ENCODE measurements at places on chromosomes 2 and 18.
A peak's percentile ranks its signal among the peaks of the same experiment; 100 is the strongest.

GRCh38 chr18:39969803-39970494, 1985.1 kb upstream of the PIK3C3 start:
- no peaks in the 10 kb centered on the region for H3K27me3 ChIP-seq
- no peaks in the 10 kb centered on the region for H3K36me3 ChIP-seq
- H3K4me1 ChIP-seq, result peaks cover 11% of the 10 kb centered on the region
- DNase-seq, result no peak

DNA sequence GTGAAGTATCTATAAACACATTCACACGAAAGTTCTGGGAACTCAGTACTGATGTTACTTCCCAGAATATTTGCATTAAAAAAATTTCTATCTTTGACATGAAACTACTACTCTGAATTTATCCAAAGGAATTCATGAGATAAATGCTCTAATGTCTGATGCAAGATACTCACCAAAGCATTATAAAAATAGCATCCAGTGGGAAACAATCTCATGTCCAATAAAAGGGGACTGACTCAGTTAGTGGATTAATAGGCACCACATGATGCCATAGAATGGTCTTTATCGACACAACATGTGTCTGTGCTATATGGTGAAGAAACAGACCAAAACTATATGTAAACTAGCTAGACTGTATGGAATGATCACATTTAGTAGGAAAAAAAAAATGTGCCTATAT, 33.9 kb downstream of the LAMA3 start:
- no peaks in the 10 kb centered on the region for H3K36me3 ChIP-seq
- DNase-seq, result no peak
- peak overlapping the region; percentile 95 for H3K27ac ChIP-seq
- no peak overlapping the region for H3K4me3 ChIP-seq
- peaks cover 65% of the 10 kb centered on the region for H3K4me1 ChIP-seq

GRCh38 chr2:239395524-239395923, 5.3 kb downstream of the HDAC4 start:
- H3K4me1 ChIP-seq, result peaks cover 23% of the 10 kb centered on the region
- H3K36me3 ChIP-seq, result no peaks in the 10 kb centered on the region
- H3K4me3 ChIP-seq, result no peak overlapping the region
- no peaks in the 10 kb centered on the region for H3K27me3 ChIP-seq

DNA sequence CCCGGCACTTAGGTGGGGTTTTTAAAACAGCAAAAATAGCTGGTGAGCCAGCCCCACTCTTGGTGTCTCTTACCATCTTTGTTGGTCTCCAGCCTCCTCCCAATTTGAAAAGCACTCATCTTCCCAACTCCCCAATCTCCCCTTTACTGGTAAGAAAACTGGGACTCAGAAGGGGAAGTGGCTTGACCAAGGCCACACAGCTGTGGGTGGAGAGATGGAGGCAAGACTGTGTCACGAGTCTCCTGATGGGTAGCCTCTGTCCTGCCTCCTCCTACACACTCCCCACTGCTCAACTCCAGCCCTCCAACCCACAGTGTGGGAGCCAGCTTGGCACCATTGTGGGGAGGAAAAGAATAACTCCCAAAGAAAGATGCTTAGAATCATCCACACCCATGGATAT, 140.4 kb downstream of the SMAD2 start:
- H3K4me1 ChIP-seq, result peaks cover 5% of the 10 kb centered on the region
- H3K4me3 ChIP-seq, result no peak overlapping the region
- H3K27me3 ChIP-seq, result peaks cover 10% of the 10 kb centered on the region
- no peaks in the 10 kb centered on the region for H3K36me3 ChIP-seq
- H3K27ac ChIP-seq, result no peak overlapping the region
- no peak for DNase-seq

GRCh38 chr2:201866643-201867473, 60.5 kb downstream of the CDK15 start:
- DNase-seq, result no peak
- no peaks in the 10 kb centered on the region for H3K27me3 ChIP-seq
- H3K27ac ChIP-seq, result no peak overlapping the region
- no peak overlapping the region for H3K4me3 ChIP-seq
- peaks cover 2% of the 10 kb centered on the region for H3K36me3 ChIP-seq

GRCh38 chr2:139628931-139629330, 848.7 kb upstream of the NXPH2 start:
- H3K27me3 ChIP-seq, result no peaks in the 10 kb centered on the region
- no peaks in the 10 kb centered on the region for H3K4me1 ChIP-seq
- DNase-seq, result no peak
- no peak overlapping the region for H3K4me3 ChIP-seq

DNA sequence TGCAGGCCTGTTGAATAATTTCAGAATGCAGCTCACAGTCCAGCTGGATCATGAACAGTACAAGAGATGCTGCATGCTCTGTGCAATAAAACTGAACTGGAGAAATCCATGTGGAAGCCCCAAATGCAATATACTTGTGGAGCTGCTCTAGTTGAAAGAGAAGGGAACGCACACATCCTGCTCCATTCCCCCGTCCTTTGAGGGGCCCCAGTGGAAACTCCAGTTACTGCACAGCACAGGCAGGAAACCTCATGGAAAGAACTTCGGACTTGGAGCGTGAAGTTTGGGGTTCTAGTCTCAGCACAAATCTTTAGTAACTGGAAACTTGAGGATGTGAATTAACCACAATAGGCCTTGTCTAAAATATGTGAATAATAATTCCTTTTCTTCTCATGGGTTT, 73.2 kb downstream of the PLA2R1 start:
- no peak for DNase-seq
- H3K4me3 ChIP-seq, result no peak overlapping the region
- no peak overlapping the region for H3K27ac ChIP-seq
- H3K27me3 ChIP-seq, result no peaks in the 10 kb centered on the region
